Natural killer cell (primary cell): ENCODE measurements at places on chromosomes 11 and 22. TPM values are rescaled to one million over a fixed set of nuclear protein-coding genes. Genes with fewer than 3 reads are reported as not detected.

The GLYAT gene
- total RNA-seq, result not detected

The NXPE1 gene
- not detected for total RNA-seq

The MS4A6E gene
- not detected for total RNA-seq

The PDGFB gene
- 1.2 TPM for total RNA-seq

The SEPTIN3 gene
- total RNA-seq, result not detected

The PDGFD gene
- 41.2 TPM for total RNA-seq

The POTEH gene
- not detected for total RNA-seq

The RASGRP2 gene
- total RNA-seq, result 371 TPM

The OR5B21 gene
- total RNA-seq, result 0.55 TPM

The THRSP gene
- total RNA-seq, result not detected

The ELFN2 gene
- total RNA-seq, result 0.33 TPM

The IL17REL gene
- total RNA-seq, result not detected

The PLCB3 gene
- total RNA-seq, result 5.4 TPM

The OR6A2 gene
- not detected for total RNA-seq

The SSRP1 gene
- 45.5 TPM for total RNA-seq

The OR2AG2 gene
- total RNA-seq, result not detected

The SLC22A9 gene
- total RNA-seq, result not detected

The CSNK1E gene
- total RNA-seq, result 178 TPM

The GGTLC2 gene
- total RNA-seq, result not detected

The VPREB3 gene
- not detected for total RNA-seq

The BIRC3 gene
- total RNA-seq, result 92.3 TPM

The ABCG4 gene
- total RNA-seq, result not detected

The TEX54 gene
- total RNA-seq, result not detected

The TIGD3 gene
- 2.2 TPM for total RNA-seq

The SGSM1 gene
- 15.4 TPM for total RNA-seq

The ANO1 gene
- not detected for total RNA-seq

The SPI1 gene
- 15.0 TPM for total RNA-seq

The TXNRD2 gene
- total RNA-seq, result 37.3 TPM

The MB gene
- not detected for total RNA-seq

The STK33 gene
- not detected for total RNA-seq

The GRM5 gene
- not detected for total RNA-seq

The APOA4 gene
- total RNA-seq, result not detected

The CRYAB gene
- not detected for total RNA-seq

The C22orf42 gene
- not detected for total RNA-seq

The P2RX6 gene
- 0.93 TPM for total RNA-seq

The GAL gene
- not detected for total RNA-seq

The MS4A15 gene
- not detected for total RNA-seq

The LYVE1 gene
- total RNA-seq, result not detected

The FIBIN gene
- total RNA-seq, result not detected

The RTN4RL2 gene
- 0.48 TPM for total RNA-seq

The RAB36 gene
- 2.6 TPM for total RNA-seq

The BATF2 gene
- total RNA-seq, result not detected

The BTG4 gene
- total RNA-seq, result not detected

The FAM83F gene
- not detected for total RNA-seq

The CD3G gene
- total RNA-seq, result 7.6 TPM

The TMPRSS13 gene
- total RNA-seq, result 1.8 TPM

The OR52H1 gene
- 0.26 TPM for total RNA-seq

The MMP12 gene
- not detected for total RNA-seq

The ZNF214 gene
- total RNA-seq, result not detected

The LRRC74B gene
- total RNA-seq, result not detected

The GDPD5 gene
- 95.2 TPM for total RNA-seq

The PRDM10 gene
- total RNA-seq, result 13.1 TPM

The OR56A1 gene
- 0.16 TPM for total RNA-seq

The MS4A4A gene
- 0.71 TPM for total RNA-seq

The APOBEC3B gene
- total RNA-seq, result 1.7 TPM

The BIK gene
- total RNA-seq, result not detected

The SMTNL1 gene
- not detected for total RNA-seq

The PHOX2A gene
- not detected for total RNA-seq

The PRRG4 gene
- 0.19 TPM for total RNA-seq
